Fibroblast of mammary gland (primary cell): ENCODE measurements at places on chromosomes 6 and 20.

DNA sequence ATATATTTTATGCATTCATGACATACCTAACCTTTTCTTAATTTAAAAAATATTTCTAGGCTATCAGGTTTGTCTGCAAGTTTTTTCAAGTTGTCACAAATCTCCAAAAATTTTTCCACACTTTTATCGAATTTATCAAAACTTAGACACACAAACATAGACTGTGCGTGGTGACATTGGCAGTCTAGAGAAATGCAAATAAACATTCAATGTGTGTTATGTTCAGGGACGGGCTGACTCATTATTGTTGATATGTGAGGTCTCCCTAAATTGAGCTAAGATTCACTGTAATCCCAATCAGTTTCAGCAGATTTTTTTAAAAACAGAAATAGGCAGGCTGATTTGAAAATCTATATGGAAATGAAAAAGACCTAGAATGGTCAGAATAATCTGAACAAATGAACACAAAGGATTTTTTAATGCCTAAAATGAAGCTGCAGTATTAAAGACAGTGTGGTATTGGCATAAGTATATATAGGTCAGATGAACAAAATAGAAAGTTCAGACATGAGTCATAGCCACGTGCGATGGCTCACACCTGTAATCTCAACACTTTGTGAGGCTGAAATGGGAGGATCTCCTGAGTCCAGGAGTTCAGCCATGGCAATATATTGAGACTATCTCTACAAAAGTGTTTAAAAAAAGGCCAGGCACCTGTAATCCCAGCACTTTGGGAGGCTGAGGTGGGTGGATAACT is 19.2 kb downstream of the BLTP3A start:
- no peak for DNase-seq

DNA sequence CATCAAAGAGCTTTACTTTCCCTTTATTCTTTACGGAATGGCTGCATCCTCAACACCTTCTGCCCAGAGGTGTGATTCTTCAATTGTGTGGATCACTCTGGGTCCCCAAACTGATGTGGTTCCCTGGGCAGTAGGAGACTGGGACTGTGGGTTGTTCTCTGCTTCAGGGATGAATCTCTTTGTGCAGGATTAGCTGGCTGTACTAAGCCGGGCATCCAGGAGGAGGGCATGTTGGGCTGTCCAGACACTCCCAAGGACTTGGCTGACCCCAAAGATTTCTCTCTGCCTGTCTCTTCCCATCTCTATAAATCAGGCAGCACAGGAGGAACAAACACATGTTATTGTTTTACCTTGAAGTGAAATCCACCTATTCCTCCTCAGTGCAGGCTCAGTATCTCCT is 15.3 kb downstream of the FARS2 start:
- DNase-seq, result no peak

DNA sequence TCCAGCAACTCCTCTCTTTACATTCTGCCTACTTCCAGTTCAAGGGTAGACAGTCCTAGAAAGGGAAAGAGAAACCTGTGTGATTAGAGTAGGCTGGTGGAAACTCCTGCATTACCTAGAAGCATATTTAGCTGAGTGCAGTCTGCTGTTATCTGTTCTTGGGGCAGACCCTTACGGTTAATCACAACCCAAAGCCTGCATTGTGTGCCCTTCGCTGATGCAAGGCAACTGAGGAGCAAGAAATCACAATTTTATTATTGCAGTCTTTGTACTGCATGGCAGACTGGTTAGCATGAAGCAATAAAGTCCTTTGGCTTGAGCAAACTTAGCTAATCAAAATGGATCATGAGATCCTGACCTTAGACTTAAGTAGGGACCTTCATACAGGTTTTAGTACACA is 1.5 kb upstream of the GOPC start:
- no peak for DNase-seq

DNA sequence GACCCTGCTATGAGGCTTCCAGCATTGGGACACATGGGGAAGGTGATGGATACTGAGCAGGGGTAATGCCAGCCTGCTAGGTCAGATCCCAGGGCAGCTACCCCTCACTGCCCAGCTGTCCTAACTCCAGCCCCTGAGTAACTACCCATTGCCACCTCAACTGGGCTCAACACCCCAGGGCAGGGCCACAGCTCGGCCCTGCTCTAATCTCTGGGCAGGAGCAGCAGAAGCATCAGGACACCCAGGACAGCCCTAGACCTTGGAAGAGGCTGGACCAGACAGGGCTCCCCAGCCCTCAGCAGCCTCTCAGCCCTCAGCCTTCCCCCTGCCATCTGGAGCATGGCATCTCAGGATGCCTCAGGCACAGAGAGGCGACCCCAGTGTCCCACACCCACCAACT is 67.4 kb upstream of the TOP1 start:
- no peak for DNase-seq

- DNase-seq, result no peak
Observed at GRCh38 chr20:23180451-23180921, 94.4 kb upstream of the CD93 start.

DNA sequence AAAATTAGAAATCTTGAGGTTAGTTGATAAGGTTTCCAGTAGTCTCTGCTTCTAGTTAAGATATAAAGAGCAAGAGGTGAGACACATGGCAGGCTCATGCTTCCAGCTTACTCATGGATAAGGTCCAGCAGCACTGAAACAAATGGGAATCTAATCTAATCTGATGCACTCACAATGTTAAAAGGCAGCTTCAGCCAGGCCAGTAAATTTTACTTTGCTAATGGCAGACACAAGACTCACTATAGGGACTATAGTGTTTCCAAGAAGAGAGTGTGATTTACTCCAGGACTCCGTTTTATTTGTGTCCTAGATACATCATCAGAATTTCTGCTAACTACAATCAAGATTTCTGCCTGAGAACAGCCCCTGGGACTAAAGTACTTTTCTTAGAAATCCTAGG is 324.8 kb downstream of the SMOC2 start:
- no peak for DNase-seq
